ENCODE measurements at places on chromosomes 1 and 21.
A peak's percentile ranks its signal among the peaks of the same experiment; 100 is the strongest.

- ATAC-seq = no peak
Measured at GRCh38 chr1:67144696-67145095, 9.9 kb upstream of the C1orf141 start.

DNA sequence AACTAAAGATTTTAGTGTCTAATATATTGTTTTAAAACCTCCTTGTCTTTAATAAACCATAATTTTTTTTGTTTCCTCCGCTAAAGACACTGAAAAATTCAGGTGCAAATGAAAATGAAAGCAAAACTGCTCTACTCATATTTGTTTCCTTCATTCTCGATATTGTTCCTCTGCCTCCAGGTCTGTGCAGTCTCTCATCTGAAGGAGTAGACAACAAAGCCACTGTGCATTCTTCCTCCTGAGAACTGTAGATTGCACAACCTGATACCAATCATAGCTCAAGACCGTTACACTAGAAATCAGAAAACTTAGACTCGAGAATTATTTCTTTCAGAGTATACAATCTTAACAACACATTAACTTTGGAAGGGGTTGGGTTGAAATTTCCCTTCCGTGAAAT, 373.1 kb upstream of the CXADR start:
- ATAC-seq = no peak

DNA sequence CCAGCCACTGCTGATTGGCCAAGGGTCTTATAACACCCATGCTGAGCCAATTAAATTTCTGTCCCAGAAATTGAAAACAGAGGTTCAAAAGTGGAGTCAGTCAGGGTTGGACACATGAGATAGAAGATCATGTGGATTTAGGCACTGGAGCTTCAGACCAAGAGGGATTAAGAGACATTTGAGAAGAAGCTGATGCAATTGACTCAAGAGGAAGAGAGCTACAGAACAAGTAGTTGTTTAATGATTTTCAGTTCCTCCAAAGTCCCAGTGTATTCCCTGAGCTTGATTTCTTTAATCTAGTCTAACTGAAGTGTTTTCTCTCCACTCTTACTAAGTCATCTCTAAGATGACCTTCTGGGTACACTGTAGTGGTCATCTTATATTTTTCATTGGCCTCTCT, 227.1 kb downstream of the DUSP10 start:
- ATAC-seq = no peak

DNA sequence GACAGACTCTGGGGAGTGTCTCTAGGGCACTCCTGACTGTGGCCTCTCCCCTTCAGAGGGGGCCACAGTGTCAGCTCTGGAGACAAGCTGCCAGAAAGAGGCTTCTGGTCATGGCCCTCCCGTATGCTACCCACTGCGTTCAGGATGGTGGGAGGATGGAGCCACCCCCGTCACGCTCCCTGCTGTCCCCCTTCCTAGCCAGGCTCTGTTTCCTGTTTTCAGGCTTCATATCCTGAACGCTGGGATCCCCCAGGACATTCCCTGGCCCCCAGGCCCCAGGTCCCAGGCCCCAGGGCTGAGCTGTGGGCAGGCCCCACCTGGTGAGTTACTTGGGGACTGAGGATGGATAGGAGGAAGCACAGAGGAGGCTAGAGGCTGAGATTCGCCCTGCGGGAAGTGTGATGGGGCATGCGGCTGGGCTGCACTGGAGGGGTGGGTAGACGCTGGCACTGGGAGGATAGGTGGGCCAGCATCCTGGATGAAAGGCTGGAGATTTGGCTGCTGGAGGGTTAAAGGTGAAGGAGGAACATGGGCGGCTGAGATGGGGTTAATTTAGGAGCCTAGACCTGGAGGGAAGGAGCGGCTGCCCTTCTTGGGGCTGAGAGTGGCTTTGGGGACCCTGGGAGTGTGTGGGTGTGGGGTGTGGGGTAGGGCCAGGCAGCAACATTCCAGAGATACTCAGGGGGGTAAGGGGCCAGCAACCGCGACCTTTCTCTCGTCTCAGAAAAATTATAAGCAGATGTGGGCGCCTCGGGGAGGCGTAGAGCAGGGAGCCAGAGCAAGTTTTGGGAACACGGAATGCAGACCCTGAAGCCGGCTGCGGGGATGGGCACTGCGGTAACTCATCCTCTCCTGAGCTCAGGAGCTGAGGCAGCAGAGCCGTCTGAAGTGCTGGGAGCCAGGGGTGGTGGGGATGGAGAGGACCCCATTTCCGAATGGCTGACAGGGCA, 8.7 kb downstream of the PEAR1 start:
- ATAC-seq = no peak

DNA sequence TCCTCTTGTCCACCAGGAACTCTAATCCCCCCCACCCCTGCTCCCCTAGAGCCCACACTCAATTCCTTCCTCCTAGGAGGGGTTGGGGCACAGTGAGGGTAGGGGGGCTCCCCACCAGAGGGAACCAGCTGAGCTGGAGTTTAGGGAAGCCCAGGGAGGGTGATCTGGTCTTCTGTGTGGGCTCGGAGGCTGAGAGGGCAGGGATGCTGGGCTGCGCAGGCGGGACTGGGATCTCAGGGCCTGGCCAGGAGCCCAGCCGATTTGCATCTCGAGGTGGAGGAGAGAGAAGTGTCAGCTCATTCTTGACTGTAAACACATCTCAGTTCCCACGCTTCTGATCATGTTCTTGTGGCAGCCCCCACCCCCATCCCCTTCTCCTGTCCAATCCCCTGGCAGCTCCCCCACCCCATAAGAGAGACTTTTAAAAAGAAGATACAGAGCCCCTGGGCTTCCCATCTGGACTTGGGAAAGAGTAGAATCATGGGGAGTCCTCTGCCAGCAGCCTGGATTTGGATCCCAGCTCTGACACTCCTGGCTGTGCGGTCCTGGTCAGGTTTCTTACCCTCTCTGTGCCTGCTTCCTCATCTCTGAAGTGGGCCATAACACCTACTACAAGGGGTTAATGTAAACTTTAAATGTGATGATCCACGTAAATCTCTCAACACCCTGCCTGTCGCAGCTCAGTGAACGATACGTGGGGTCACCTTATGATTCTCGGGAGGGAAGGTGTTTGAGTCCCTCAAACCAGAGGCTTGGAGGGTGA, 6.6 kb downstream of the PEAR1 start:
- ATAC-seq = no peak

GRCh38 chr1:22105611-22106207, 37.2 kb downstream of the WNT4 start:
- ATAC-seq = peak; percentile 65

DNA sequence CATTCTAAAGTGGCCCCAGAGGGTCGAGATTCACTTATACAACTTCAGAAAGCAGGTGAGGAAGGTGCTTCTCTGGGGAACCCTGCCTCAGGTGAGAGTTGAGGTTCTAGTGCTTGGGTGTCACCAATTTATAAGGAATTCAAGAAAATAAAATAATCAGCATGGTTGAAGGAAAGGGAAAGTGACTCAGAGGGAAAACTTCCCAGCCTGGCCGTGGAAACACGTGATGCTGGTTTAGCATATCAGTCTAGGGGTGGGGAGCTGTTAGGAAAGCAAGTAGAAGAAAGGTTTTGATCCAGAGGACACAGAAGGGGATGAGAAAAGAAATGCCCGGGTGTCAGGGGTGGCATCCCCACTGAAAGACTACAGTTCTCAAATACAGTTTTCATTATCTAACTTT, 37.7 kb upstream of the TMEM125 start:
- peak; percentile 73 for ATAC-seq

DNA sequence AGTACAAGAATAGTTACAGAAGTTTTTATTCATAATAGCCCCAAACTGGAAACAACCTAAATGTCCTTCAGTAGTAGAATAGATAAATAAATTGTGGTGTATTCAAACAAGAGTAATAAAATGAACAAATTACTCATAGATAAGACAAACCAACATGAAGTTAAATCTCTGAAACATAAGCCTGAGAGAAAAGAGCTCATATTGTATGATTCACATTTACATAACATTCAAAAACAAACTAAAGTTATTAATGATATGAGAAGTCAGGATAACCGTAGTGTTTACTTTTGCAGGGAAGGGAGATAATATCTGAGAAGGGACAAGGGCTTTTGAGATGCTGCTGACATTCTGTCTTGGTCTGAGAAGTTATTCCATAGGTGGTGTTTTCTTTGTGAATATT, 13.5 kb downstream of the STPG1 start:
- ATAC-seq = no peak

DNA sequence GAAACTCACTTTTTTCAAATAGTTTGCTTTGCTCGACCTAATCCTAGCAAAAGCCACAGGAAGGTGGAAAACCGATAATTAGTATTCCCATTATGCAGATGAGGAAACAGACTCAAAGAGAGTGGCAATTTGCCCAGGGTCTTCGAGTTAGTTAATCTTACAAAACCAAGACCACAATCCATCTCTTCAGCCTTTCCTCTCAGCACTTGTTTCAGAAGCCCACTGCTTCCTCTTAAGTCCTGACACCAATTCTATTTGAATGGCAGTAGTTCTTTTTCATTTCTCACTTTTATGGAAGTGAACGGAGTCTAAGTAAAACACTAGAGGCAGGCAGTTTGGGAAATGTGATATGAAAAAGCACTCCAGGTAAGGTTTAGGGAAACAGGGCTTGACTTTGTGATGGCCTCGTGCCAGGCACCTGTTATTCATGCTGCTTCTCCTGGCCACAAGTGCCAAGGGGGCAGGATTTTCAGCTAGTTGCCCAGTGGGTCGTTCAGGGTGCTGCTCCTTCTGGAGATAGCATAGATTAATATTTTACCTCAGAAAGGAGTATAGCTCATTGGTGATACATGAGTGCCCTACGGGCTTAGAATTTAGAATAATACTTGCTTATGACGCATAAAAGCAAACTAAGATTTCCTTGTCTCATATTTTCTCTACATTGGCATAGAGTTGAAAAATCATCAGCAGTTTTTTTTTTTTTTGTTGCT, 76.6 kb upstream of the NRIP1 start:
- no peak for ATAC-seq

GRCh38 chr21:45868488-45868887, 113.1 kb upstream of the COL6A1 start:
- ATAC-seq = no peak

Data from SK-N-SH treated with all-trans-retinoic acid at 6 μM for 48 hours (cell line).